ENCODE measurements at places on chromosomes 12 and 14.
A peak's percentile ranks its signal among the peaks of the same experiment; 100 is the strongest.

DNA sequence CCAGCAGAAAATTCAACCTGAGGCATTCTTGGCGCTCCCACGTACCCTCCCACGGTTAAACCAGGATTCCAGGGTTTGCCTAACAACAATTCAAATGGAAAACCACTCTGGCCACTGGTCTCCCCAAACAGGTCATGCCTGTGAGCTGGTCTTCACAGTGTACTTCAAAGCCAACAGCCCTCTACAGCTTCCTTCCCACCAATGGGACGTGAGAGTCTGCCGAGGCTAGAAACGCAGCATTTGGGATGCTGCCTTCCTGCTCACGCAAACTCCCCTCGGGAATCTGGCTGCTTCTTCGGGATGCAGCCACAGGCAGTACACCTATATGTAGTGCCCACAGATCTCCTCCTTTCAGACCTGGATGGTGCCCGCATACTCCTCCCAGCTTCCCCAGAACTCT, 149.1 kb downstream of the KLHL28 start:
- DNase-seq, result no peak

GRCh38 chr12:49094160-49094974, at the start of gene DHH:
DHH (minus strand) TSS chr12:49094801; CDS start chr12:49094512, 289 bp downstream.
- peak; percentile 60 for DNase-seq

DNA sequence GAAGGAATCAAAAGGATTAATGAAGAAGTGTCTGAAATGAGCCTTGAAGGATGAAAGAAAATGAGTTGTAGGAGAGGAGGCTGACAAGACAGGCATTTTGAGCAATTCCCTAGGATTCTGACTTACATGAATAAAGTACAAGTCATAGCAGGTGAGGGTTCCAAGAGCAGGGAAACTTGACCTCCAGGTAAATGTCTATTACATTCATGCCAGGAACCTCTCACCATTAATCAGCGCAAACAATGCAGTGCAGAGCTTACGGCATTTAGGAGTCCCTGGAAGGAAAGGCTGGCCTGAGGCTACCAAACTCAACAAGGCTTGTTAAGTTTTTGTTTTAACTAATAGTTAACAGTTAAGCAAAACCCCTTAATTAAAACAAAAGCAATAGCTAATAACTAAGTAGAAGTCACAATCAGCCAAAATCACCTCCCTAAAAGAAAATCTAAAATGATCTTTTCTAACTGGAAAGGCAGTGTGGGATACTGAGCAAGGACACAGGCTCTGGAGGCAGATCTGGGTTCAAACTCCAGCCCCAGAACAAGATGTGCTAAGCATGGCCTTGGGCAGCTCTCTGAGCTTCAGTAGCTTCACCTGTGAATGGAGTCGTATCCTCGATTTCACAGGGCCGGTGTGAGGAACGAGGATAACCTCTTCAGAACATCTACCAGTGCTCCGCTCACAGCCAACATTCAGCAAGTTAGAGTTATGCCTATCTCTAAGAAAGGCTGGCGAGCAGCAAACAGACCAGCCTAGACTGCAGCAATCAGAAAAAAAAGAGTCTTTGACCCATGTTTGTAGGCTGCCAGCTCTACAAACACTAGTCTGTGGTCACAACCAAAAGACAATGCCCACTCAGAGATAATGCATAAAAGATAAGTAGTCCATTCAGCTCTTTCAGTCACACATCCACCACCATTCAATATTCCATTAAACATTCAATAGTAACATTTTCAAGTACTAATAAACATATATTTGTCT, 16.9 kb downstream of the PPTC7 start:
- peak; percentile 25 for DNase-seq

- DNase-seq, result no peak
Measured at GRCh38 chr12:75345531-75345930, 11.1 kb downstream of the GLIPR1L1 start.

GRCh38 chr12:40312982-40313576, 88.3 kb downstream of the LRRK2 start:
- no peak for DNase-seq

- no peak for DNase-seq
Measured at GRCh38 chr14:71654810-71655209, 277.4 kb upstream of the RGS6 start.

DNA sequence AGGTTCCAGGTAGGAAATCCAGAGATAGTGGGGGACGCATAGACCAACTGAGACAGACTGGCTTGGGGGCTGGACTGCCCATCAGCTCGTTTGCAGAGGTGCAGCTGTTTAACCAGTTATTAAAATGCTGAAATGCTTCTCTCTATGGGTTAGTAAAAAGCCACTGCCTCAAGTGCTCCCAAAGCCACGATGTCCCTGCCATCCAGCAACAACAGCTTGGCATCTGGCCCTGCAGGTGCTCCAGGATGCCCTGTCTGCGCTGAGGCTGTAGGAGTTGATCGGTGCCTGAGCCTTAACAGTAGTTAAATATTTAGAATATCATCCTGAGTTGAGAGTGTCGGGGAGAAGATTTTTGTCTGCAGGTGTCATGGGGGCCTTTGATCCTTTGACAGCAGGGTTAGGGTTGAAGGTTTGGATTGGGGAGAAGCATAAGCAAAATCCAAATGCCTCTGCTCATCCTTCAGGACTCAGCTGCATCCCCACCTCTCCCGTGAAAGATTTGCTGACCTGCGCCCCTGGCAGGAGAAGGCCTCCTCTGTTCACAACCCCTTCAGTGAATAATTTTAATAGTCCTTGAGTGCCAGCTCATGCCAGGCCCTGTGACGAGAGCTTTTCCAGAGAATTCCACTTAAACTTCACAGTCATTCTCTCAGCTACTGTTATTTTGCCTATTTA, 127.3 kb upstream of the PWP1 start:
- DNase-seq, result peak; percentile 82

DNA sequence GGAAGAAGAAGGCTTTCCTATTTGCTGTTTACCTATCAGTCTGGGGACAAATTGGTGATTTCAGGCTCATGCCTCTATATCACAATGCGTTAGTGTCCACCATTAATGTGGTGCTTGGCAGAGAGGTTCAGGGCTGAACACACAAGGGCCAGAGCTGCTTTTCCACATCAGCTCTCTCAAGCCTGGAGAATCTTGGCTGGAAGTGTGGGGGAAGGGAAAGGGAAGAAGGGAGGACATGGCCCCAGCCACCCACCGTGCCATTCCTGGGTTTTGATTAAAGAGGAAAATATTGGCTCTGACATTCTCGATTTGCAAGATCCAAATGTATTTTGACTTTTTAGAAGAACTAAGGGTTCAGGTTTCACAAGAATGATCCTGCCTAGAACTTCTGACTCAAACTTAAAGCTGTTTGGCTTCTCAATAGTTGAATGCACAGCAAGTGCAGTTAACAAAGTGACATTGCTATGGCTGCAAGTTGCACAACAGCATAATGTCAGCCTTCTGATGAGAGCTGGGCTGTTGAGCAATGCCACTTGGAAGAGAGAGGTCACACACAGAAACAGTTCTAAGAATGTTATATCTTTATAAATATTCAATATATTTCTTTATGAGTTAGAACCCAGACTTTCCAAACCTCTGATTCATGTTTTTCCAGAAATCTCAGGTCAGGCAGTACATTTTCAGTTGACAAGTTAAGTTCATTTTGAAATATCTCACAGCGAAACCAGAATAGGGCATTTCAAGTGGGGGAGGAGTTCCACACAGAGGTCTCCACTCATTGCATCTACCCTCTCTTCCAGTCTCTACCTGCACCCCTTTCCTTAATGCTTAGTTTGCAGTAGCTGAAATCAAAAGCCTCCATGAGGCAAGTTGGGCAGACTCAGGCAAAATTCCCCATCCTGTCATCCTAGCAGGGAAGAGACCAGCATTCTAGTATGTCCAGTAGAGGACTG, 25.3 kb downstream of the IGF1 start:
- DNase-seq, result no peak

GRCh38 chr14:100078216-100078803, 13.1 kb downstream of the EVL start:
- no peak for DNase-seq

DNA sequence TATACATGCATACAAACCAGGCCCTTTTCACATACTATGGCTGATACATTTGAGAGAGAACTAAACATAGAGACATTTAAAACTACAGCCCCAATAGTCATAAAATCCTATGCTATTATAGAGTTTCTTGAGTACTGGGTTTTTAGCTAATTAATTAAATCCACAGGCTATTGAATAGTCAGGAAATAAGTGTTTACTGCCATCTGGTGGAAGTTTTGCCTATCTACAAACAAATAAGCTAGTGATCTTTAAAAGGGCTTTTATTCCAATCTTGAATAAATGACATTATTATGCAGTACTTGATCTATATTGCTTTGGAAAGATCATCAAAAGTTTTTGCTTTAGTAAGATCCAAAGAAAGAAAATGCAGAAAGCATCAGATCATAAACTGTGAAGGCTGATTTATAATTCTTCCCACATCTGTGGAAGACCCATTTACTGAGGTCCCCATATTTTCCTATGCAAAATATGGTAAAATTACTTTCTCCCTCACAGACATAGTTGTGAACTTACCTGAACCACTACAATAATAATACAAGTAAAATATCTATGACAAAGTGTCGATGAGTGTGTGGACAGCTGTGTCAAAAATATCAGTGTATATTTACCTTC, 131.3 kb downstream of the ITPR2 start:
- peak; percentile 52 for DNase-seq

Measured in DMS79 treated with DMSO at 0.1 percent for 48 hours (cell line).